Inflammatory macrophage treated with lipopolysaccharide for 1 hour (primary cell): ENCODE measurements at places on chromosomes 7 and 10.

- DNase-seq, result no peak
These were observed 1126.2 kb downstream of the TYW1 start for GRCh38 chr7:68122801-68123200.

- DNase-seq, result no peak
These were observed 11.1 kb downstream of the FAM53B start for GRCh38 chr10:124732931-124733570.

- no peak for DNase-seq
These were observed 12.9 kb upstream of the CSGALNACT2 start for GRCh38 chr10:43125274-43125845.

- no peak for DNase-seq
These were observed 228.7 kb downstream of the CHRM2 start for GRCh38 chr7:137097111-137097510.

- DNase-seq, result no peak
These were observed 119.5 kb downstream of the CFAP58 start for GRCh38 chr10:104472957-104473745.

- DNase-seq, result no peak
These were observed 88.1 kb upstream of the NRP1 start for GRCh38 chr10:33422471-33423153.

DNA sequence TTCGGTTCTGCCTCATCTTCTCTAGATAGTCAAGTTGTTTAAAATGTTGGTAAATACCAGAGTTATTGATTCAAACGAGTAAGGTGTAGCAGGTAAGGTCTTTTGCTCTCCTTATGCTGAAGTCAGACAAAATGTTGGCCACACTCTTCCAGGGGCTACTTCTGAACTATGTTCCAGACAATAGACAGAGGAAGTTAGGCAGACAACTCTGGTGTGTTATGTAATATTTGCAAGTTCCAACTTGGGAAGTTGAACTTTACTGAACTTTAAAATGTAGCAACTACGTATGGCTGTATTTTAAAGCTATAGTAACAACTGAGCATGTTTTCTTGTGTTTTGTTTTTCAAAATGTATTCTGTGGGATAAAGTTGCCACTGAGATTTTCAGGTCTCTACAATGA lies 125.7 kb upstream of the NEBL start:
- DNase-seq, result peak; percentile 23

- peak; percentile 60 for DNase-seq
These were observed 183.0 kb downstream of the RAPGEF5 start for GRCh38 chr7:22173685-22174573.

GRCh38 chr10:11454958-11455566 lies 156.4 kb downstream of the USP6NL start:
- DNase-seq, result no peak

DNA sequence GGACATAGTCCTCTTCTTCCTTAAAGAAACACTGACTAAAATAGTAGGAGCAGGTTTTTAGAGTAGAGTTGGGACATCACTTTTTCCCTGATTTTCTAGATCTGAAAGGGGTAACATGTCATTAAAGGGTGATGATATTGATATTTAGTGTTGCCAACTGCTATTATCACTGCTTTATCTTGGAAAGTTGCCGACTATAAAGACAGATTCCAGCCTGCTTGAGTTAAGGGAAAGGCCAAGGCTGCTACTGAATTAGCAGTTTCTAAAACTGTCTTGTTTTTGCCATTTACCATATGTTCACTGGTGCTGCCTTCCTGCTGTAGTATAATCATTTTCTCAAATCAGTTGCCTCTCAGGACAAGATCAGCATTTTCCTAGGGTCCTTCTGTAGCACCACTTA lies 29.7 kb downstream of the AP3M1 start:
- no peak for DNase-seq

- peak; percentile 57 for DNase-seq
These were observed at the start of gene HIPK2 for GRCh38 chr7:139777948-139778841. HIPK2 (minus strand) TSS chr7:139777998; CDS start chr7:139777623, 375 bp downstream.

- no peak for DNase-seq
These were observed 114.9 kb downstream of the HDAC9 start for GRCh38 chr7:18610331-18610948.

DNA sequence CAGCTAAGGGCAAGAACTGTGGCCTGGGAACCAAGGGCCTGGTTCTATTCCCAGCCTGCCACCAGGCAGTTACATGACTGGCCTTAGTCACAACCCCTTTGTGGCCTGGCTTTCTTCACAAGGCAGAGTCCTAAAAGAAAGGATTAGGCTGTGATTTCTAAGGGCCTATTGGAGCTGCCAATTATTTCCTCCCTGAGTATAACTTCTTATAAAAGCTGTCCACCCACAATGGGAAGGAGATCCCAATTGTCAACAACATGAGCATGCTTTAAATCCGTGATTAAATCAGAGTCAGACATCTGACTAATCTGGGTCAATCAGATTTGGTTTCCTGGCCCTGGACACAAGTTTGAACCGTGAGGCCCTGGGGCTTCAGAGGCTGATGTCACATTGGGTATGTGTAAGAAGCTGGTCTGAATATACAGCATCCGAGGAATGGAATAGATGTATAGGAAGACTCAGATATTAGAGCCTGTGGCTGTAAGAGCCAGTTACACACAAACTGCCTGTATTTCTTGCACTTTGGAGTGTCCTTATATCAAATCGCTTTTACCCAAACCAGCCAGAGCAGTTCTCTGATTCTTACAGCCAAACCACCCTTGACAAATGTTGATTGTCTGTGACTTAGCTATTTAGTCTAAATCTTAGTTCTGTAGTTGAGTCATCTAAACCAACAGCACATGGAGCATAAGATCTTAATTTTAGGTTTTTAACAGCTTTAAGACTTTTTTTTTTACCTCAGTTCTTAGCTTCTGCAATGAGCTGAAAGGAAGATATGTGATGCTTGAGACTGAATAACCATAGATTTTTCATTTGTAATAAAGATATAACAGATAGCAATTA lies 61.3 kb downstream of the ABCB4 start:
- no peak for DNase-seq

GRCh38 chr7:20193873-20194272 lies 23.3 kb downstream of the MACC1 start:
- no peak for DNase-seq

GRCh38 chr7:41955451-41955850 lies 252.6 kb upstream of the INHBA start:
- no peak for DNase-seq

- DNase-seq, result peak; percentile 42
These were observed at the start of gene JCAD for GRCh38 chr10:30059209-30060107. JCAD (minus strand) TSS chr10:30059586; CDS start chr10:30047812, 11,774 bp downstream.
